ENCODE measurements at places on chromosomes 6 and 20.

DNA sequence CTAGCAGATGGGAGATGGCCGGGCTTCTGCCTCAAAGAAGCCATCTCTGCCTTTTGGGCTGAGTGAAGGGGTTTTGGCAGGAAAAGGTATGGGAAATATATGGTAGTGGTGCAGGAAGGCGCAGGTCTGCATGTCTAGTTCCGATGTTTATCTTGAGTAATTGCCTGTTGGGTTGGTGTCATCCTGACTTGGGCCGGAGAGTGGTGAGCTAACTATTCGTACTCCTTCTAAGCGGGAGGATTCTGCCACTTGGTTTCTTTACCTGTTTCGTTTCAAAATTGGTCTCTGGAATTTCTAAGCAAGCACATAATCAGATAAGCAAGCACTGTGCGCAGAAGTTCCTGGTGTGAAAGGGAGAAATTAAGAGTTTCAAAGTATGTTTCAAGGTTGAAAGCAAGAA, 229.6 kb downstream of the SAMD5 start:
- no peak for DNase-seq

DNA sequence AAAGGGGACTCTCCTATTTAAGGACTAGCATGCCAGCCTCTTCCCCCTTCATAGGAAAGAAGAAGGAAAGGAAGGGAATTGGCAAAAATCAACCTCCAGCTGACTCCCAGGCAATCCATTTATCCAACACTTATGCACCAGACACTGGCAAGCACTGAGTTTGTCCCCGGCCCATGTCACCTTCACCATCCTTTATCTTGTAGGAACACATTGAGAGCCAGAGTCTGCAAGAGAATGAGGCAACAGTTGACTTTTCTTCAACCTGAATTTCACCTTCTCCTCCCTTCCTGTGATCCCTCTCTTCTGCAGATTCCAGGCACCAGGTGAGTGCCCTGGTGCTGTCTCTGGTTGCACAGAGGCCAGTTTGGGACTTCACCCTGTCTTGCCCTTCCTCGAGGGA, 264.3 kb upstream of the ECI2 start:
- DNase-seq, result no peak

- DNase-seq, result no peak
Observed at GRCh38 chr6:145045582-145045981, 689.7 kb downstream of the EPM2A start.

- DNase-seq, result no peak
Observed at GRCh38 chr6:90003069-90003795, 109.0 kb downstream of the GJA10 start.

DNA sequence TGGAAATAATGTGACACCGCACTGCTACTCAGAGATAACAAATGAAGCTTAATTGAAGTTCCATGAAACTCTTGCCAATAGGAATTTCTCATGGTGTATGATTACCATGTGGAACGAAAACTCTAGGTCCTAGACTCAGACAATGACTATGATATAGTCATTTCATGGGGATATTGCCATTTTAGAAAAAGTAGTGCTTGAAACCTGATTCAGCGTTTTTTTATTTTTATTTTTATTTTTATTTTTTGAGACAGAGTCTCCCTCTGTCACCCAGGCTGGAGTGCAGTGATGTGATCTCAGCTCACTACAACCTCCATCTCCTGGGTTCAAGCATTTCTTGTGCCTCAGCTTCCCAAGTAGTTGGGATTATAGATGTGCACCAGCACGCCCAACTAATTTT, 253.9 kb downstream of the FARS2 start:
- no peak for DNase-seq

DNA sequence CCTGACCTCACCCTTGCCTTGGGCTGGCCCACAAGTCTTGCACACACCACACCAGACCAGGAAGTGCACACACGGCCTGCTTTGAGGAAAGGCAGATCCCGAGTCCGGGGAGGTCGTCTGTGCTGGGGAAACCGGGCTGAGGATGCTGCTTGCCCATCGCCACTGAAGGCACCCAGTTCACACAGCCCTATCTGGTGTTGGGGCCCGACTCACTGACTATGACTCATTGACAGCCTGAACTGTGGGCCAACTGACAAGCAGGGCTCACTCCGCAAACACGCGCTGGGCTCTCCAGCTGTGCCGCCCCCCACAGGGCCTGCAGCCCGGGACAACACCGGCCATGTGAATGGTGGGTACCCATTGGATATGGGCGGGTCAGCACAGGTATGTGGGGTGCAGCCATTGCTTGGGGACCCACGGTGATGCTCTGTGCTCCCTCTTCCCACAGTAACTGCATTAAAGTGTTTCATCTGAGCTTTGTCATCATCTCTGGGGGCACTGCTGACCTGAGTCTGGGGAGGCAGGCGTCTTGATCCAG, 1.6 kb downstream of the SAMD10 start:
- peak; percentile 51 for DNase-seq

DNA sequence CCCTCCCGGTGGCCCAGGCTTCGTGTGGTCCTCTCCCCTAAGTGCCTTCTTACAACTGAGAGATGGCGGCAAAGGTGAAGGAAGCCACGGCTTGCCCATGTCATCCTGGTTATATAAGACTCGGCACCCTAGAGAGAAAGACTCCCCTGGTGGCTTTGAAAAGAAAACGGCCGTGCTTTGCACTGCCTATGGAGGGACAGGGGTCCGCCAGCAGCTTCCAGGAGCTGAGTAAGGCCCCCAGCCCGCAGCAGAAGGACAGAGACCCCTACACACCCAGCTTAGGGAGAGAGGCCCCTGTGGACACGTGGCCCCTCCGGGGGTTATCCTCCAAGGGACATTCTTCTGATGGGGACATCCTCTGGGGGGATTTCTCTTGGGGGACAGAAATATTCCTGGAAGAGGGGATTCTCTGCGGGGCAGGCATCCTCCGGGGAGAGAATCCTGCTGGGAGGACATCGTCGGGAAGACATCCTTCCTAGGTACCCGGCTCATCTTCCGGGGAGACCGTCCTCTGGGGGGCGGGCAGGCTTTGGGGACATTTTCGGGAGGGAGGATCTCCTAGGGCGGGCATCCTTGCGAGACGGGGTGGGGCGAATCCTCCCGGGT, 511 bp upstream of the OGFR start:
- no peak for DNase-seq

- no peak for DNase-seq
Observed at GRCh38 chr20:61541537-61541936, 289.5 kb downstream of the CDH4 start.

DNA sequence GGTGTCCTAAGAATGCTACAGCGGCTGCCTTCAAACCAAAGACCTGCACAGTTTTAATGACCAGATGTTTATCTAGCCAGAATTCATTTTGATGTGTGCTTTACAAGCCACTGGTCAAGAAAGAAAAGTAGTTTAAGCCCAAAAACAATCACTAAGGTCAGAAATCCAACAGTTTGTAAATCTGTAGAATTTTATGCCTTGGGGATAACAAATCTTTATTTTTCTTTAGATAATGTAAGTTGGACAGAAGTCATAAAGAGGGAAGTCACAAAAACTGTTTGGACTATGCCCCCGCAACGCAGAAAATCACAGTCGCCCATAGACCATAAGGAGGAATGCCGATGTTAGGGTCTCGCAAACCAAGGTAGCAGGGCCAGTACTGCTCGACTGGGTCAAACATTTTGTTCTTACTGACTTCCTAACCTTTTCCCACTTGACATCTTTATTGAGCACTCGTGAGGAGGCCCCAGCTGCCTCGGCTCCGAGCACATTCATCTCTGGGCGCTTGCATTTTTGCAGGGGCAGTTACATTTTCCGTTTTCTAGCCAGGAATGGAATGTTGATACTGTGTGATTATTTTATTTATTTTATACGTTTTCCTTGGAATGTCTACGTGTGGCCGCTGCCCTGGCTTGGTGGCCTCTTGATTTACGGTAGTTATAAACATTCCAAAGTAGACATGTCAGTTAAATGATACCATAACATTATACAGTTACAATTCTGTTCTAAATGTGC, 56.7 kb upstream of the APCDD1L start:
- DNase-seq, result no peak

- DNase-seq, result peak; percentile 46
Observed at GRCh38 chr6:47420394-47421371, 56.9 kb upstream of the CD2AP start.

DNA sequence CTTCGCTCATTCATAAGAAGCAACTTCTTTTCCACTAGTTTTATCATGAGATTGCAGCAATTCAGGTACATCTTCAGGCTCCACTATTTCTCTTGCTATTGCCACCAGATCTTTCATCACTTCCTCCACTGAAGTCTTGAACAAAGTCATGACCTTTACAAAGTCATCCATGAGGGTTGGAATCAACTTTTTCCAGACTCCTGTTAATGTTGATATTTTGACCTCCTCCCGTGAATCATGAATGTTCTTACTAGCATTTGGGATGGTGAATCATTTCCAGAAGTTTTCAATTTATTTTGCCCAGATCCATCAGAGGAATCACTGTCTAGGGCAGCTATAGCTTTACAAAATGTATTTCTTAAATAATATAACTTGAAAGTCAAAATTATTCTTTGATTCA, 1.5 kb downstream of the CENPQ start:
- no peak for DNase-seq

DNA sequence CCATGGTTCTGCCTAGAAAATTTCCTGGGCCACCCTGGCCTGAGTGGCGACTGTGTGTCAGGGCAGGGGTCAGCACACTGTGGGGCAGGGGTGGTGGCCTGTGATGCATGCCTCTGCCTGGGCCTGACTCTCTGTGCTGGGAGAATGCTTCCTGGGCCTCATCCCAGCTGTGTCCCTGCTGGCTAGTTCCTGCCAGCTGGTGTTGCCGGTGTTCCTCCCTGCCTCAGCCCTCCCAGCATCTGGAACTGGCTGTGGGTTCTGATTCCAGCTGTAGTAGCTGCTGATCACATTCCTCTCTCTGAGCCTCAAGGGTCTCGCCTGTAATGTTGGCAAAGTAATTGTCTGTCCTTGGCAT, 101.5 kb downstream of the SYCP2 start:
- DNase-seq, result no peak

GRCh38 chr6:83431545-83432155, 799 bp upstream of the ME1 start:
- no peak for DNase-seq

DNA sequence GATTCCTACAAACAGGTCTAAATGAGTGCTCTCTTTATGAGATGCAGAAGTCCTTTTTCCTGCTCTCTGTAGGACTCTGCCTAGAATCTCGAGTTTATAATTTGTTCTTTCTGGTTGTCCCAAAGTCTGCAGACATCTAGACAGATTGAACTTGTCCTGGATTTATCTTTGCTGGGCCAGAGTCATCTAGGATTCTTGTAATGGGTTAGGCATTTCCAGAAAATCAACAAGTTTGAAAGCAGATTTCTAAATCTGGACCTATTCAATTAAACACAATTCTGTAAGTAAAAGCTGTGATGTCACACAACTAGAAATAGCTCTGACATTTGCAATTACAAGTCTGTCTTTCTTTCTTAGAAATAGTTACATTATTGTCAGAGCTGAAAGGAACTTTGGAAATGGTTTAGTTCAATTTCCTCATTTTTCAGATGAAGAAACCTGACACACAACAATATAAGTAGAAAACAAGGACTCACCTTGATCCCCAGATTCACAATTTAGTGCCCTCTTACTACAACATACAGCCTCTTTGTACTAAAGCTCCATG, 4.2 kb upstream of the RSPO3 start:
- DNase-seq, result no peak

Measured in fibroblast of the aortic adventitia (primary cell).